ENCODE measurements at places on chromosomes 13 and 19.

- no peak for DNase-seq
Measured at GRCh38 chr13:41590643-41591042, 133.3 kb downstream of the RGCC start.

DNA sequence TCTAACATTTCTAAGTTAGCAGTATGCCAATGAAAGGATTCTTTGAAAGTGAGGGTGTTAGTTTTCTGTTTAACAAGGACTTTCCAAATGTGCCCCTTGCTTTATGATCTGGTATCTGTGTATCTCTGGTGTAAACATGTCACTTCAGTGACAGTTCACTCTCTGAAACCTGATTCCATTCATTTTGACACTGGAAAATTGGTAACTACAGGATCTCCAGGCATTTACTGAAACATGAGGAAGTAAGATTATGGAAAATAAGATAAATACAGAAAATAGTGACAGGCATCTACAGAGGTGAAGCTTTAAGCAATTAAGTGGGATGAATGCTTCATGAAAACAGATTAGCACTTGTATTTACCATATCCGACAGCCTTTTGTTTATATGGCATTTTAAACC lies 101.6 kb upstream of the MYO16 start:
- DNase-seq = no peak

DNA sequence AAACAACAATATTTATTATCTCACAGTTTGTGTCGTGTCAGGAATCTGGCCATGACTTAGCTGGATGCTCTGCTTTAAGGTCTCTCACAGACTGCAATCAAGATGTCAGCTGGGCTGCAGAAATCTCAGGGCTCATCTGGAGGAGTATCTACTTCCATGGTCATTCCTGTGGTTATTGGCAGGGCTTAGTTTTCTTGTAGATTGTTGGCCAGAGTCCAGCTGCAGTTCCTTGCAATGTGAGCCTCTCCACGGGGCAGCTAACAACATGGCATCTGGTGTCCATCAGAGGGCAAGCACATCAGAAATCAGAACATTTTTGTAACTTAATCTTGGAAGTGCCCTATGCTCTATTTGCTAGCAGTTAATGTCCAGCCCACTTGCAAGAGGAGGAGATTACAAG lies 45.7 kb upstream of the TDRD3 start:
- no peak for DNase-seq

- DNase-seq = no peak
Measured at GRCh38 chr19:54106716-54107115, 4.1 kb downstream of the NDUFA3 start.

- no peak for DNase-seq
Measured at GRCh38 chr13:100714478-100714877, 39.9 kb upstream of the TMTC4 start.
